MG63 (cell line): ENCODE measurements at places on chromosomes 3 and 15.
A peak's percentile ranks its signal among the peaks of the same experiment; 100 is the strongest.

- DNase-seq, result no peak
Observed at GRCh38 chr15:49877117-49877872, 241.7 kb downstream of the ATP8B4 start.

DNA sequence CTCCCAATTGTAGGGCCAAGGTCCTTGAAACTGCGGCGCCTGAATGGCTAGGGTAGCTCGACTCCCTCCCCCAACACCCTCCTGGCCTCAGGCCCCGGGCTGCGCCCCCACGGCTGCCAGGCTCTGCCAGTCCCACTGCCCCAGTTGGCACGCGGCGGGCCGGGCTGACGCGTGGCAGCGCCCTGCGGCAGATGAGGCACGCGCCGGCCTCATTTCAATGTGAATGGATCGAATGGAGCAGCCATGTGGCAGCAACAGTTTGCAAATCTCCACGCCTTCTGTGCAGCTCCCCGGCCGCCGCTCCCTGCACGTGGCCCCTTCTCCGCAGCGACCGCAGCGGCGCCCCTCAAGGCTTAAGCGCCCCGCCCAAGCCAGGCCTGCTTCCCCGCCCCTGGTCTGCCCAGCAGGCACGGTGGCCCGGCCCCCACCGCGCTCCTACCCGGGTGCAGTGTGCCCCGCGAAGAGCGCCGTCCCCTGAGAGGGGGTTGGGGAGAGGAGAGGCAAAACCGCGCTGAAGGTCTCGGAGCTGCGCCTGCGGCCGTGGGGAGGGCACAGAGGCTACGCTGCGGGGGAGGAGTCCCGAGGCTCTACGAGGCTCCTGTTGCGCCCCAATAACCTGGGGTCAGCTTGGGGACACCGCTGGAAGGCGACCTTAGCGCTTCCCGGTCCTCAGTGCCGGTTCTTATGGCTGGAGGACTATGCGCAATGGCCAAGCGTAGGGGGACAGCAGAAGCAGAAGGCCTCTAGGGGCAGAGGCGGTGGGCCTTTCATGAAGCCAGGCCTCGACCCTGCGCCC lies 3.1 kb upstream of the DLL4 start:
- DNase-seq, result no peak

DNA sequence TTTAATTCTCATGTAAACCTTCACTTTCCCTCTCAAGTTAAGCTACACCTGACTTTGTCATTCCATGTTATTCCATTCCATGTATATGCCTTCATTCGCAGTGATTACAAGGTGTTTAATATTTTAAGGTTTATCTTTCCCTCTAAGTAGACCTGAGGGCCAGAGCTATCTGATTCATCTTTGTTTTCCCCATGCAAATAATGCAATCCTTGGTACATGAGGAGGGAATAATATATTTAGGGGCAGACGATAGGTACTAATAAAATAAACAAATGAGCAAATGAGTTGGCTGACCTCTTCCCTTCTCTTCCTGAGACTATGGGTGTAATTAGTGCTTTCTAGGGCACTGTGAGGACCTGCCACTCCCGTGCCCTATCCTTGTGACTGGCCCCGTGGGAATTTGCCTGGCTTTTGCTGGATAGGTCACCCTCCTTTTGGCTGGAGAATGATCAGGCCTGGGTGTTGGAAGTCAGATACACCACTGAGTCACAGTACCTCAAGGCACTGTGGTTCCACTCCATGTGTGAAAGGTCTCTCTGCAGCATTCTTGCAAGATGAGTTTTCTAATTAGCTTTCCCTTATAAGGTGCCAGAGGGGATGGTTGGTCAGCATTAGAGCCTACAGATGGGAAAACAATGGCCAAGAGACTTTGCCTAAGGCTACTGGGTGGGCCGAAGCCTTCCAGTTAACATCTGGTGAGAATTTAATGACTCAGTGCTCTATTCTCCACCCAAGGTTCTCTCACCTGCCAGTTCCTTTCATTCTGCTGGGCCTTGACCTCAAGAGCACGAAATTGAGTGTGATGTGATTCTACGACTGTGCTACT lies 183.2 kb downstream of the P3H2 start:
- peak; percentile 98 for DNase-seq

GRCh38 chr3:155270063-155270462 lies 23.4 kb downstream of the STRIT1 start:
- no peak for DNase-seq

GRCh38 chr3:195809796-195810454 lies 1.8 kb downstream of the MUC4 start:
- DNase-seq, result no peak

GRCh38 chr3:107684431-107684925 lies 161.7 kb downstream of the BBX start:
- DNase-seq, result no peak

GRCh38 chr15:85618956-85619491 lies 175.7 kb downstream of the KLHL25 start:
- DNase-seq, result peak; percentile 85

GRCh38 chr3:159260049-159260662 lies 458.3 kb downstream of the MFSD1 start:
- DNase-seq, result peak; percentile 25

DNA sequence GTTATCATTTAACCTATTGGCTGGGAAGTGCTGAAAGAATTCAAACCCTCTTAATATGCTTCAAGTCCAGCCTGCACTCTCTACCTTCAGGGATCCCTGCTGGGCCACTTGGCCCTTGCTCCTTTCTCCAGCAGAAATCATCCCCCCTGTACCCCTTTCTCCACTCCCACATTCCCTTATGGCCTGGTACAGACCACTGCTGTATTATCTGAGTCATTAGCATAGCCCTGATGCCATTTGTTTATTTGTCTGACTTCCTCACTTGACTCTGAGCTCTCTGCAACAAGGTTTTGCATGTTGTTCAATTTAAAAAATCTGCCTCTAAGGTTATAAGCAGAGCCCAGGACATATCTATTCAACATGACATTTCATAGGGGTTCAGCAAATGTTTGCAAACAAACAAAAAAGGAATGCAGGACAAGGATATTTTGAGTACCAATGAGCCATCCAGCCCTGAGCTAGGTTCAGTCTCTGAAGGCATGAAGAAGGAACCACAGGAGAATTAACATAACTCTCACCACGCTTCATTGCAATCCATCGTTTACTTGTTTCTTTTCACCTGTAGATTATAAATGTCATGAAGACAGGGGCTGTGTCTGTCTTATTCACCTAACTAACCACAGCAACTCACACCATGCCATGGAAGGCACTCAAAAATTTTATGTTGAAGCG lies 26.6 kb upstream of the HES1 start:
- DNase-seq, result no peak

DNA sequence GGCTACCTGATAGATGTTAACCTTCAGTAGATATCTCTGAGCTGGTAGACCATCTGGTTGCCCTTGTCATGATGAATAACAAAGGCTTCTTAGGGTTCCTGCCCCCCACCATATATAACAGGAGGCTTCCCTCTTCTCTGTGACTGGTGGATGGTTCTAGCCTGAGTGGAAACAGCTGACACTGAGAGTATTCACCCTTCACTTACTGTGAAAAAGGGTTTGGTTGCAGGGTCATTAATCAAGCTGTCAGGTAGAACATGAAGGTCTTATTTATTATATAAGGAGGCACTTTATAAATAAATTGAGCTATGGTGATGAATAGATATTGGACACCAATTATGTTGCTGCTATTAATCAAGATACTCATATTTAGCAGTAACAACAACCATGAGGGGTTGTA lies 58.6 kb downstream of the CACNA2D3 start:
- DNase-seq, result no peak

- DNase-seq, result no peak
Observed at GRCh38 chr15:98815207-98815606, 166.9 kb downstream of the IGF1R start.

- peak; percentile 5 for DNase-seq
Observed at GRCh38 chr3:74465715-74466410, 148.6 kb downstream of the CNTN3 start.

DNA sequence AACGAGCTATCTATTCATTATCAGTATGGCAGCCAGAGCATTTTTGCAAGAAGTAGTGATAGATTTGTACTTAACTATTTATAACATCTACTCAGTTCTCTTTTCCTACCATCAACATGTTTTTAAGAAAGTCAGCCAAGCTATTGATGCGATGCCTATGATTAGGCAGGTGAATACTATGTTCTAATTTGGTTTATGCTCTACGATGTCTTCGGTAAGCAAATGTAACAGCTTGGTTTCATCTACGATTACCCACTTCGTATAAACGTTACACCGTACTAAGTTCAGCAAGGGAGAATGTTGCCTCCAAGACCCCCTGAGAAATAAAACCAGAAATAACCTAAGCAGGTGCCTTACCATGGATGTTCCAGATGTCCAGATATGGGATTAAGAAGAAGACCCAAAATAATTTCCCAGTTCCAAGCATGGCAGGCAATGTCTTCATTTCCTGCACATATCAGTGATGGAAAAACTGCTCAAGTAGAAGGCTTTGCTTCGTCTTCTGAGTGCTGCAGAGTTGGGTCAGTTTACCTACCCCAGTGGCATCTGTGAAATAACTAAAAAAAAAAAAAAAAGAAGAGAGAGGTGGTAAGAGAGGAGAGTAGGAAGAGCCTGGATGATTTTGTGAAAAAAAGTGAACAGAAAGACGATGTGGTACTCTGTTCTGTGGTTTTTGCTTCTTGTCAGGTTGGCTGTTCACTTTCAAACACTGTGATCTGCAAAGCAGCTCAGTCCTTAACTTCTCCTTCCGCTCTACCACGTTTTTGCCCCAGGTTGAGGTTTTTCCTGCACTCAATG lies at the start of gene BTLA:
BTLA (minus strand) TSS at position 559 of the 798 bp plus-strand sequence; CDS start at position 445, 114 bp downstream.
- DNase-seq, result no peak

GRCh38 chr15:49645941-49646340 lies 25.1 kb downstream of the DTWD1 start:
- DNase-seq, result peak; percentile 54

- peak; percentile 78 for DNase-seq
Observed at GRCh38 chr3:57068437-57069089, 8.1 kb downstream of the SPATA12 start.

DNA sequence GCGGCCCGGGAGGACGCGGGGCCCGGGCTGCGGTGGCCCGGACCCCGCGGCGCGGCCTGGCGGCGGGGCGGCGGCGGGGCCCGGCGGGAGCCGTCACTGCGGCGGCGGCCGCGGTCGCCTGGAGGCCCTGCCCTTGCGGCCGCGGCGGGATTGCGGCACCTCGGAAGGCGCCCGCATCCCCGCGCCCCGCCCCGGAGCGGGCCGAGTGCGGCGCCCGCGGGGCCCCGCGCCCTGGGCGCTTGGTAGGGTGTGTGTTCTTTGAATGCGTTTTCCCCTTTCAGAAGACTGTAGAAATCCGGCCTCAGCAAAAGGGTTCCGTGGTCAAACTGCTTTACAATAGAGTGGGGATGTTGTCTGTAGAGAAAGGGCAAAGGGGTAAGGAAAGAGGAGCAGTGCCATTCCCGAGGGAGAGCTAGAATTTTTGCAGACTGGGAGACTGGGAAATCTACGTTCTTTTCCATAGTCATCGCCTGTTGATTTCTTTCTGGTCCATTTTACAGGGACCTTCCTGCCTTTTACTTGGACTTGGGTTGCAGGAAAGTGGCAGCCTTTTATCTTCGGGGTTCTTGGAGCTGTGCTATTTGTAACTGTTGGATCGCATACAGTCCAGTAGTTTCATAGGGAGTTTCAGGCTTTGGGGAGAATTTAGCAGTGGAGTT lies 630 bp downstream of the SNRK start:
- peak; percentile 30 for DNase-seq

GRCh38 chr3:189773056-189773455 lies 141.9 kb downstream of the TP63 start:
- DNase-seq, result no peak

DNA sequence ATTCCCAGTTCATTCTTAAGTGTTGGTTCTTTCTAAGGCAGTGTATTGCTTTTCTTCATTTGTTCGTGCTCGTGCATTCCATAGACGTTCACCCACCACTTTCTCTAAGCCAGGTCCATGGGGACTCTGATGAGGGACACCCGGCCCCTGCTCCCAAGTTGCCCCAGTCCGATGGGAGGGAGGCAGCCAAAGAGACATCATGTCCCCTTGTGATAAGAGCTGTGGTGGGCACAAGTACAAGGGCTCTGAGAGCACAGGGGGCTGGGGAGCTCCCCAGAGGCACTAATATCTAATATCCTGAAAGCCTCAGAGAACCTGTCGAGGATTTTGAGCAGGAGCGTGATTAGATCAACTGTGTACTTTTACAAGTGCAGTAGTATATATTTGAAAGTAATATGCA lies 6.3 kb downstream of the SPSB4 start:
- DNase-seq, result no peak

- DNase-seq, result no peak
Observed at GRCh38 chr3:5811016-5811415, 623.5 kb downstream of the EDEM1 start.

DNA sequence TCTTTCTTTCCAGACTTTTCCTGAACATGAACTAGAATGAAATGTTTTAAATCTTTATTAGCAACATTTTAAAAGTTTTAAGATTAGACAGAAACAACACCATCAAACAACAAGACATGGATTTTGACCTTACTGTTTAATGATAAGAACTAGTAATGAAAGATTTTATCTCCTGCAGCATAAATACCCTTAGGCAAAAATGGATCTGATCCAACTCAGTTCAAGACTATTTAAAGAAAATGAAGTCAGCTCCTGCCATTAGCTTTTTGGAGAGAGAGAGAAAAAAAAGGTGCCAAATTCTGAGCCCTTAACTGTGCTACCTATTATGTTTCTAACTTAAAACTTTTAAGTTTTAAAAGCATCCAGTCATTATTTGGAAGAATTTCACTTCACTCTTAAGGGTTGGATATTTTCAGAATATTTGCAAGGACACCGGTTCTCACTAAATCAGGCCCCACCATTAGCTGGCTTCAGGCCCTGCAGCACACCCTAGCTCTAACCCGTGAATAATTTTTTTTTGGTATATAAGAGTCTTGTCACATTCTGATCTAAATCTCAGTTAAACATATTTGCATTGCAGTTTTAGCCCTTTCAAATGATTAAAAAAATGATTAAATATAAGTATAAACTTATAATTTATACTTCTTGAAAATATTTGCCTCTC lies 60.0 kb downstream of the NR1I2 start:
- no peak for DNase-seq

GRCh38 chr15:28942046-28942445 lies 56.3 kb downstream of the APBA2 start:
- no peak for DNase-seq

GRCh38 chr15:55277116-55277564 lies 12.5 kb downstream of the RAB27A start:
- DNase-seq, result no peak

- DNase-seq, result no peak
Observed at GRCh38 chr3:62805580-62806277, 69.5 kb downstream of the CADPS start.

- no peak for DNase-seq
Observed at GRCh38 chr3:128400671-128401070, 66.0 kb downstream of the DNAJB8 start.

GRCh38 chr3:45043728-45044299 lies 17.7 kb downstream of the CLEC3B start:
- DNase-seq, result no peak
